Activated T-helper 9 cell treated with anti-CD3 and anti-CD28 coated beads, Interleukin-2, amount 50 U/mL, for 16 hours (primary cell): ENCODE measurements at places on chromosomes 13 and 19.

DNA sequence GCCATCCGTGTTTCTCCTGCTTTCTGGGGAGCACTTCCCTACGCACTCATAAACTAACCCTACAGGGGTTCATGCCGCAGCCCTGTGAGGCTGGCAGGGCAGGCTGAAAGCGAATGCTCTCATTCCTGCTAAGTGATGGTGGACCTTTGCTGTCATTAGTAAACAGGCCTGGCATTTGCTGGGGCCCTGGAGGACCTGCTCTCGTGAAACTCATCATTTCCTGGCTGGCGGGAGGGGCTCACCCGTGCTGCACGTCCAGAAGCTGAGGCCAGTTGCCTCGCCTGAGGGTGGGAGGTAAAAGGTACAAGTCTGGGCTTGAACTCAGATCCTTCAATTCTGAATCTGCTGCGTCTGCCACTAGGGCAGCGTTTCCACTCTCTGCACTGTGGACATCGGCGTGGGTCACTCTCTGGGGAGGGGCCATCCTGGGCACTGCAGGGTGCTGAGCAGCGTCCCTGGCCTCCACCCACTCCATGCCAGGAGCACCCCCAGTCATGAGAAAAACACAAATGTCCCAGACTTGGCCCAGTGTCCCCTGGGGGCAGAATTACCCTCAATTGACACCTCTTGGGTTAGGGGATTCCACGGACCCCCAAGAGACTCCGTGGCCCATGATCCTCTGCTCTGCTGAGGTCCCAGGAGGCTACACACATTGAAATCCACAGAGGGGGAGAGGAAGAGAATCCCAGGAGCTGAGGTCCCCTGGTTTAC lies 7.0 kb downstream of the MOB3A start:
- DNase-seq, result no peak

DNA sequence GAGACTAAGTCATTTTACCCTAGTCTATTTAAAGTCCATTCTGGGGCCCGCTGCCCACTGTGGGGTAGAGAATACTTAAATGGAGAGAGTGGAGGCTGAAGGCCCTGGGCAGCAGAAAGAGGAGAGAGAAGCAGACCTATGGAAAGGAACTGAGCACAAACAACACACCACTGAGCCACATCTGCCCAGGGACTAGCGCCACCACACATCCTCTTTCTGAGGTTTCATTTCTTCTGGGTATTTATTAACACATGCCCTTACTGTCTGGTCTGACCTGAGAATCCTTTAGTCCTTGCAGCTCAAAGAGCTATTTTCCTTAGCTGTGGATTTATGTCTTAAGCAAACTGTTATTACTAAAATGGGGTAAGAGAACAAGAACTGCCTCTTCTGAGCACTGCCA lies 154.0 kb downstream of the NALCN start:
- DNase-seq, result no peak

DNA sequence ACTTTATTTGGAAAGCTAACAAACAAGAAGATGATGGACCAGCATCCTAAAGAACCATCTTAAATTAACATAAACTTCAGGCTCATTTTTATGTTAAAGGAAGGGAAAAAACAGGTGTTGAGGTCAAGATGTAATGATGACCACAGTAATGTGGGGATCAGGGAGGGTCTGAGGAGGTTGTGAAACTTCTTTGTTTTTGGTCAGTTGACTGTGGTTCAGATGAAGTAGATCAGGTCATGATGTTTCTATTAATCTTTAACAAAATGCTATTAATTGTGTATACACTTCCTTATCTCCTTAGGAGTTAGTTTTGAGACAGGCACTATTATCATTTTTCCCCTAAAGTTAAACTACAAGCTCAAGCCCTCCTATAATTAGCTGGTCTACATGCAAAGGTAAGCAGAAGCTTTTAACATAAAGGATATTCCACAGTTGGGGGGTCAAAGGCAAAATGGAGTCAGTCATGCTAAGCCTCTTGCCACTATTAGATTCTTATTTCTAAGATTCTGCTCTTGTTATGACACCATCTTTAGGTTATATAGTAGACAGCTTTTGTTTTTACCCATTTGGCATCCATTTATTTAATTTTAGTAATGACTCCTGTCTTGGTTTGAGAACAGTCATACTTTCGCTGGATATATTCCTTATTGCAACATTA lies 800.1 kb upstream of the PCDH9 start:
- no peak for DNase-seq

- no peak for DNase-seq
These were observed 702 bp upstream of the EPSTI1 start for GRCh38 chr13:42992764-42993122.

- no peak for DNase-seq
These were observed 910.6 kb upstream of the SLITRK5 start for GRCh38 chr13:86760620-86761019.

GRCh38 chr13:45522571-45522970 lies 57.8 kb downstream of the COG3 start:
- no peak for DNase-seq

DNA sequence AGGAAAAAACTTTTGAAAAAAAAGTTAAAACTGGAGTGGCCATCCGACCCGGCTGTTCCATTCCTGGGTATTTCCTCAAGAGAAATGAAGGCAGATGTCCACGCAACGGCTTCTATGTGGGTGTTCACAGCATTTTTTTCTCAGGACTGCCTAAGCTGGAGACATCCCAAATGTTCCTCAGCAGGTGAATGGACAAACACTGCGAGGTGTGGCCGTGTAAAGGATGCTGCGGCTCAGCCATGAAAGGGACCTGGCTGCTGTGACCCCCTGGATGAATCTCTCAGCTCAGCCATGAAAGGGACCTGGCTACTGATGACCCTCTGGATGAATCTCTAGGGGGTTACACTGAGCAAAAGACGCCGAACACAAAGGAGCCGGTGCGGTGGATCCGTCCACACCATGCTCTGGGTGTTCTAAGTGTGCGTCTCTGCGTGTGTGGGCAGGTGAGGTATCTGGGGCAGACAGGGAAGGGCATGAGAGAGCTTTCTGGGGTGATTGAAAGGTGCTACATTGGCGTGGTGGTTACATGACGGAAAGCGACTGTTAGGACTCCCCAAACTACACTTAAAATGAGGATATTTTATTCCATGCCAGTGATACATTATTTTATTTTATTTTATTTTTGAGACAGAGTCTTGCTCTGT lies 7.2 kb upstream of the ASPDH start:
- no peak for DNase-seq

- no peak for DNase-seq
These were observed 15.0 kb downstream of the VASP start for GRCh38 chr19:45522010-45522941.
